ENCODE measurements at places on chromosomes 3 and 15. TPM values are rescaled to one million over a fixed set of nuclear protein-coding genes. Genes with fewer than 3 reads are reported as not detected.
A peak's percentile ranks its signal among the peaks of the same experiment; 100 is the strongest.

Gene ROBO2
- total RNA-seq, result not detected

Gene SCN5A
- total RNA-seq, result 0.52 TPM

Gene TRAK1
- 24.3 TPM for total RNA-seq

Gene TM4SF1
- total RNA-seq, result not detected

DNA sequence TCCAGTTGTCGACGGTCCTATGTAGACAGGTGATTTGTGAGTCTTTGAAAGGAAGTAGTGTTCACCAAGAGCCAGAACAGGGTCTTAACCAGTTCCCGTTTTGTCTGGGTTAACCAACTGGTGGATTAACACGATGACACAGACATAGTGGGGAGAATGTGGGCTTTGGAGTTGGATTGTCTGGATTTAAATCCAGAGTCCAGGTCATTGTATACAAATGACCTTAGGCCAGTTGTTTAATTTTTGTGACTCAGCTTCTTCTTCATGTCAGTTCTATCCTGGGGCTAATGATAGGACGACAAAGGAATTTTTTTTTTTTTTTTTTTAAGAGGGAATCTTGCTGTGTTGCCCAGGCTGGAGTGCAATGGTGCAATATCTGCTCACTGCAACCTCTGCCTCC is 126.7 kb downstream of the LPP start:
- H3K36me3 ChIP-seq, result peaks cover 2% of the 10 kb centered on the region
- no peak for DNase-seq
- H3K27me3 ChIP-seq, result no peaks in the 10 kb centered on the region

DNA sequence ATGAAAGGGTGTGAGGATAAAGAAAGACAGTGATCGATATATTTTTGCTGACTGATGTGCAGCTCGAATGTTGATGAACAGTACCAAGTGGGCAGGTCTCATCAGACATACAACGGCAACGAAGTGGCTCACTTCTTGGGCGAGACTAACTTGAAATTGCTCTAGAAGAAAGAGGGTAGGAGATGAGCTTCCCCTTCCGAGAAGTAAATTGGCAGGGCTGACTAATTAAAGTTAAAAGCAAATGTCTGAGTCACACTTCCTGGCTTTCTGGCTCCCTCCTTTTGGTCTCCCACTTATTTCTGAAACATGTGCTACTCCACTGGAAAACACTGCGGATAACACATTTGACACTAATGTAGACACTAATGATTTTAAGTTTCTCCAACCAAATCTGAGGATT is 228.3 kb downstream of the ABHD5 start:
- no peaks in the 10 kb centered on the region for H3K36me3 ChIP-seq
- peaks cover 29% of the 10 kb centered on the region for H3K27me3 ChIP-seq
- no peaks in the 10 kb centered on the region for H3K4me1 ChIP-seq
- H3K27ac ChIP-seq, result no peak overlapping the region
- no peak overlapping the region for H3K4me3 ChIP-seq
- no peak for DNase-seq

- H3K27me3 ChIP-seq, result no peaks in the 10 kb centered on the region
- no peak overlapping the region for H3K4me3 ChIP-seq
- H3K36me3 ChIP-seq, result no peaks in the 10 kb centered on the region
Observed at GRCh38 chr3:23685541-23686258, 120.1 kb upstream of the UBE2E1 start.

DNA sequence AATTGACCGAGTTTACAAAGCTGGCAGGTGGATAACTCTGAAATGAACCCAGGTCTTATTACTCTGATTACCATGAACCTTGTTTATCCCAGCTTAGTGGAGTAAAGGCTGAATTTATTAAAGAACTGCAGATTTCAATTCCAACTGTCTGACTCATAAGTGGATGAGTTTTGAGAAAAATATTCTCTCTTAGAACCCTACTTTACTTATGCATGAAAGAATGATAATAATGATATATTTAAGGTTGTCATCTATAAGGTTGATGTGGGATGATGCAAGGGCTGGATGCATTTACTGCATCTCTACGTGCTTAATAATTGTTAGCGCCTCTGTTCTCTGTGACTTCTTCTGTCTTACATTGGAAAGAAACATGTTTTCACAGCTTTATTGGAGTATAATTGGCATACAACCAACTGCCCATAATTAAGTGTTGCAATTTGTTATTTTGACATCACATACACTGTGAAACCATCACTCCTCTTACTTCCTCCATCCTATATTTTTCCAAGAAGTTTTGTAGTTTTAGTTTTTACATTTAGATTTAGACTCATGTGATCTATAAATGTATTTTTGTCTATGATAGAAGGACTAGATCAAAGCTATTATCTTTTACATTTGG is 771.2 kb upstream of the ARRDC4 start:
- no peaks in the 10 kb centered on the region for H3K4me1 ChIP-seq
- DNase-seq, result no peak
- H3K27ac ChIP-seq, result no peak overlapping the region
- H3K27me3 ChIP-seq, result no peaks in the 10 kb centered on the region
- H3K36me3 ChIP-seq, result no peaks in the 10 kb centered on the region

- no peaks in the 10 kb centered on the region for H3K36me3 ChIP-seq
- peaks cover 7% of the 10 kb centered on the region for H3K4me1 ChIP-seq
- H3K27ac ChIP-seq, result no peak overlapping the region
- DNase-seq, result peak; percentile 29
- H3K27me3 ChIP-seq, result no peaks in the 10 kb centered on the region
Observed at GRCh38 chr3:188664795-188665194, 507.0 kb upstream of the TPRG1 start.

DNA sequence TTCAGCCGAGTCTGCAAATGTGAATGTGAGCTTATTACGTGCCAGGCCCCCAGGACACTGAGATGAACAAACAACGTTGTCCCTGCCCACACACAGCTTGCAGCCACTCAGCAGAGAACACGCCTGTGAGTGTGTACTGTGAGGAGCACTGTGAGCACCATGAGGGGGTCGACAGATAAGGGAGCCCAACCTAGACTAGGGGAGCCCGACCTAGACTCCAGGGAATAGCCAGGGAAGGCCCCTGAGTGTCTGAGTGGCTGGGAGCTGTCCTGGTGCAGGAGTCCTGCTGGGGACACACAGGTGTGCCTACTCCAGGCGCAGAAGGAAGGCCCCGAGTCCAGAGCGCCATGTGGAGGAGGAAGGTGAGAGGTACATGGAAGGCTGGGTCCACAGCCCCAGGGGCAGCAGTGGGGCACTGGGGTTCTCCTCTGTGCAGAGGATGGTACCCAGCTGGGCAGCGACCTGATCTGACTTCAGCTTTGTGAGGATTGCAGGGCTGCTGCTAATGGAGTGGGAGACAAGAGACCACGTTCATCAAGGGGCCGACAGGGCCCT is 36.5 kb downstream of the MGLL start:
- no peak for DNase-seq
- no peaks in the 10 kb centered on the region for H3K4me1 ChIP-seq
- H3K27me3 ChIP-seq, result no peaks in the 10 kb centered on the region
- no peak overlapping the region for H3K27ac ChIP-seq

DNA sequence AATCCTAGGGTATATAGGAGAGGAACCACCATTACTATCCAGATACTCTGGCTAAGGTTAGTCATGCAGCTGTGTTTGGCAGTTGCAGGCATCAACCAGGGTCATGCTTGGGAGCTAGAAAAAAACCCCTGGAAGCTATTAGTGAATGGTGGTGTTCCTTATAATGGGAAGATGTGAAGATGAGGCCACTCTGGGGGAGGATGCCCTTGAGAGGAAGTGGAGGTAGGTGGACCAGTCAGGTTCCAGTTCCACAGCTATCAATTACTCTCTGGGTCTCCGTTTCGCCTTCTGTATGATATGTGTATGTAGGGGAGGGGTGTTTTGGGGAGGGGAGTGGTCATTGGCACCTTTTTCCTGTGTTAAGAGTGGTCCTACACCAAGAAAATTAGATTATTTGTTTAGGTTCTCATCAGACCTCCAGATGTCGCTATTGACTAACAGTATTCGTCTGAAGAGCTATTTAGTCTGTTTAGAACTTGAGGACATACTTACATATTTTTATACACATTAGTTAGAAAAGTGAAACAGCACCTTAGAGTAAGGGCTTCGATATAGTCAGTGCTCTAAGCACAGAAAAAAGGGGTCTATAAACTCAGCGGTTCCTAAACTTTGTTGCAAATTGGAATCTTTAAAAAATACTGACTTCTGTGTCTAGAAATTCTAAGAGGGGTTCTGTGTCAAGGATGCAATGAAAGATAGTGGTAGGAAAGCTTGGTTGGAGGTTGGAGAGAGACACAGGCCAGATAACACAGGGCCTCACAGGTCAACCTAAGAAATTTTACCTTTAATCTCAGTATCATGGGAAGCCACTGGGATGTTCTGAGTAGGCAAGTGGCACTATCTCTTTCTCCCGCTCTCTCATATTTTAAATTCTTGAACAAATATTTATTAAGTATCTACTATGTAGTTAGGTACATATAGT is 9.1 kb upstream of the HPS3 start:
- H3K27me3 ChIP-seq, result peaks cover 2% of the 10 kb centered on the region
- H3K4me3 ChIP-seq, result no peak overlapping the region
- H3K4me1 ChIP-seq, result no peaks in the 10 kb centered on the region
- H3K36me3 ChIP-seq, result no peaks in the 10 kb centered on the region
- H3K27ac ChIP-seq, result no peak overlapping the region
- DNase-seq, result no peak

GRCh38 chr3:65992106-65992505 is 46.6 kb downstream of the MAGI1 start:
- DNase-seq, result no peak
- H3K27me3 ChIP-seq, result no peaks in the 10 kb centered on the region
- no peaks in the 10 kb centered on the region for H3K4me1 ChIP-seq
- no peaks in the 10 kb centered on the region for H3K36me3 ChIP-seq
- no peak overlapping the region for H3K4me3 ChIP-seq
- H3K27ac ChIP-seq, result no peak overlapping the region

GRCh38 chr3:31704591-31705179 is 172.0 kb downstream of the STT3B start:
- H3K4me1 ChIP-seq, result peaks cover 7% of the 10 kb centered on the region
- peaks cover 3% of the 10 kb centered on the region for H3K27me3 ChIP-seq
- peak; percentile 55 for DNase-seq
- H3K36me3 ChIP-seq, result no peaks in the 10 kb centered on the region
- no peak overlapping the region for H3K4me3 ChIP-seq
- H3K27ac ChIP-seq, result no peak overlapping the region

DNA sequence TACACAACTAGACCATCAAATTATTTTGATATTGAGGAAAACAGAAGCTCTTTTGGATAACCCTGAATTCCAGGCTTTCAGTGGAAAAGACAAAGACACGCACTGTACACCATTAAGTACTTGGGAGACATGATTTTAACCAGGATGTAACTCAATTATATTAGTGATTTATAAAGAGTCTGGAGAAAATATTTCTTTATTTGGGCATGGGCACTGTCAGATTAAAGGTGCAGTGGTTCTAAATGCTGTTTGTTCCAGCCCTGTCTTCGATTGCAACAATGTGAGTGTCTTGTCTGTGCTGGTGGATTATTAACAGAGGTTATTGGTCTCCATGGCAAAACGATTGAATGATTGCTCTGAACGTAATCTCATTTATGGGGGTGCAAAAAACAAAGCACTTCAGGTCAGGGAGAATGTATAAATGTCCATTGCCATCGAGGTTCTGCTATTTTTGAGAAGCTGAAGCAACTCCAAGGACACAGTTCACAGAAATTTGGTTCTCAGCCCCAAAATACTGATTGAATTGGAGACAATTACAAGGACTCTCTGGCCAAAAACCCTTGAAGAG is at the start of gene TM4SF4:
TM4SF4 (plus strand) TSS at position 448 of the 568 bp plus-strand sequence. CDS start 181 bp downstream, outside the sequence.
- H3K27ac ChIP-seq, result no peak within 1 kb of the TSS
- H3K4me1 ChIP-seq, result no peaks in the 10 kb centered on the region
- H3K4me3 ChIP-seq, result no peak within 1 kb of the TSS
- no peak for DNase-seq
- H3K27me3 ChIP-seq, result peaks cover 1% of the 10 kb centered on the region

DNA sequence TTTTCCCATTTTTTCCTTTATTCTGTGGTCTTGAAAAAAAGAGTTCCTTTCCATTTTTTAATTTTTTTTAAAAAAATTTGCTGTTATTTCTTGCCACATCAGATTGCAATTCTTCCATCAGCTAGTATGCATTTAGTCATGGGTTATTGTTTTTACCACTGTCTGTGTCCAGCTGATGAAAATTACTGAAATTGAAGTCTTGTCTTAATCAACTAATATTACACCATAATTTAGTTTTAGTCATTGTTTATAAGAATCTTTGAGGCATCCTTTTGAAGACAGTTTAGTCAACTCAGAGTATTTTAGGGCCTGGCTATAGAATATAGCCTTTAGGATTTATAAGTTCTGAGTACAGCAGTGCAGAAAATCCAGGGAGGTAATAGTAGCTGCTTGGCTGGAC is 172.1 kb downstream of the LRTM1 start:
- no peaks in the 10 kb centered on the region for H3K36me3 ChIP-seq
- H3K4me3 ChIP-seq, result no peak overlapping the region
- H3K27me3 ChIP-seq, result no peaks in the 10 kb centered on the region
- no peaks in the 10 kb centered on the region for H3K4me1 ChIP-seq
- no peak overlapping the region for H3K27ac ChIP-seq

DNA sequence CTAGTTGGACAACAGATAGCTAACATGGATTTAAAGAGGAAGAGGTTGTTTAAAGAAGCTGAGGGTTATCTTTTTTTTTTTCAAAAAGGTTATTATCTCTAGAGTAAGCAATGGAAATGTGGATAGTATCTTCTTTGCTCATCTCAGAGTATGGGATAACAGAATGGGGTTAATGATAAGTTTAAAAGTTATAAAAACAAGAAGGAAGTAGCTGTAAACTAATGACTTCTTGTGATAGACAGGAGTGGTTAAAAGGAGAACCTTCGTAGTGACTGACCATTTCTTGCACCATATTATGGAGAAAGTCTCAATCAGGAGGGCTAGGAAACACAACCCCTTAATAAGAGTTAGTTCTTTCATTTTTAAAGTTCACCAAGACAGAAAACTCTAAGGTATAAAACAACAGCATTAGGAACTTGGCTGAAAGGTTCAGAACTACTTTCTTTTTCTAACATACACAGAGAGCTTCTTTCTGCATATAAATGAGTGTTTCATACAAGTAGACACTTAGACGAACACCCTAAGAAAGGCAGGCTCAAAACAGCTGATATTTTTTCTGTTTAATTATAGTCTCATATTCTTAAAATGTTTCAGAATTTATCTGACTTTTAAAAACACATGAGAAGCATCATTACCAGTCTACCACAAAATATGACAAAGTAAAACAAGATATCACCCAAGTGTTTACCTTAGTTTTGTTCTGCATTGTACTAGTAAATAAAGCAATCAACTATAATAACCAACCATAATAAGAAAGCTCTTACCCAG is 140.0 kb downstream of the MEIS2 start:
- no peaks in the 10 kb centered on the region for H3K4me1 ChIP-seq
- H3K36me3 ChIP-seq, result no peaks in the 10 kb centered on the region
- DNase-seq, result no peak
- peaks cover 3% of the 10 kb centered on the region for H3K27me3 ChIP-seq
- H3K4me3 ChIP-seq, result no peak overlapping the region

DNA sequence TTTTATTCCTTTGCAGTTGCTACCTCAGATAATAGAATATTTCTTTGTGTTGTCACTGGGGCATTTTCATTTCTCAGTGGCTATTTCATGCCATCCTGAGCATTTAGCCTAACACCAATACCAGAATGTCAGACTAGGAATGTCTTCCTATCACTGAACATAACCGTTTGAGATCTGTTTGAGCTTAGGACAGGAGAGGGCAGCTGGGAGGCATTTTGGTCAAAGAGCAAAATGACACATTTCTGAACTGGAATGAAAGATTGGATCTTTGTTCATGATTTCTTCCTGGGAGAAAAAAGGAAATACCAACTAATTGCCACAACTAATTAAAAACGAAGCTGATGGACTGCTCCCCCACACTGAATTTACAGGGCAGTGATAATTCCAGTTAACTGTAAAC is 921.3 kb upstream of the NR2F2 start:
- H3K36me3 ChIP-seq, result no peaks in the 10 kb centered on the region
- H3K4me3 ChIP-seq, result no peak overlapping the region
- no peak for DNase-seq
- H3K27ac ChIP-seq, result no peak overlapping the region
- H3K4me1 ChIP-seq, result no peaks in the 10 kb centered on the region
